ENCODE measurements at places on chromosomes 1 and 21.

- no peak for DNase-seq
Measured at GRCh38 chr1:6599141-6599975, 3.3 kb downstream of the KLHL21 start.

- DNase-seq = no peak
Measured at GRCh38 chr21:45940621-45941337, 40.8 kb upstream of the COL6A1 start.

DNA sequence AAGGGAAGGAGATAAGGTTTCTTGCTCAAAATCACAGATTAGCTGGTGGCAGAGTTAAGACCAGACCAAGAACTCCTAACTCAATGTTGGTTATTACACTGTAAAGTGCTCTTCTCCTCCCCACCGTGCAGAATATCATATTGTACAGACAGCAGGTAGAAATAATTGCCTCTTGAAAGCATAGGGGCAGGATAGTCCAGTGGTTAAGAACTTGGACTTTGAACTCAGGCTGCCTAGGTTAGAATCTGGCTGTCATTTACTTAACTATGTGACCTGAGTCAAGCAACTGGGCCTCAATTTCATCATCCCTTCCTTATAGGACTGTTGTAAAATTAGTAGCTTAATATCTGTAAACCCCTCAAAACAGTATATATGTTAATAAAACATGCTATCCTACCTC lies 114.9 kb upstream of the HIVEP3 start:
- no peak for DNase-seq

- DNase-seq = no peak
Measured at GRCh38 chr1:170030212-170030611, 44.3 kb downstream of the KIFAP3 start.

- DNase-seq = peak; percentile 26
Measured at GRCh38 chr1:40316595-40317393, at the start of gene COL9A2. Gene COL9A2 (minus strand): TSS chr1:40317286. CDS start chr1:40317197, 89 bp downstream.

DNA sequence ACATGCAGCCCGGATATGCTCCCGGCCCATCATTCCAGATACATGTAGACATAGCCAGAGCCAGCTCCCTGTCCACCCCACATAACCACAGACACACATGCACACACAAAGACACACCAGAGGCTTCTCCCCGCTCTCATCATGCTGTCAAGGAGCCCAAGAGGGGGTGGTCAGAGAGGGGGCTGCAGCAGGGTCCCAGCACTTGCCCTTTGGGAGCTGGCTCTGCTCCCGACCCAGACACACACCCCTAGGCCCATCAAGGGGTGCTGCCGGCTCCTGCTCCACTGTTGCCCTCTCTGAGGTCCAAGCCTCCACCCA lies 2.6 kb downstream of the PTAFR start:
- no peak for DNase-seq

DNA sequence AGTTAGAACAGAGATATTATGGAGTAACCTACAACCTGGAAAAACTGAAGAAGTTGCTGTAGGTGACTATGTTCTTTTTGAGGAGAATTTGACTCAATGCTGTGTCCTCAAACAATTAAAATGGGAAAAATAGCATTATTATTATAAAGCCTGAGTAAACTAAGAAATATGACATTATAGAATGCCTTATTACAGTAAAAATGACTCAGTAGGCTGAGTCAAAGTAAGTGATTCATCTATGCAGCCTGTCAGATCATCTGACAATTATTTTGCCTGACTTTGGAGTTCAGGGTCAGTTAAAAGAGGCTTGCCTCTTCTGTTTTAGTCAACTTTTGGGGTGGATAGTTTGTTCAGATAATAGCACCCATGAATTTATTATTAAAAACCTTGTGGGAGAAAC lies 150.8 kb upstream of the PTGFR start:
- DNase-seq = peak; percentile 15

DNA sequence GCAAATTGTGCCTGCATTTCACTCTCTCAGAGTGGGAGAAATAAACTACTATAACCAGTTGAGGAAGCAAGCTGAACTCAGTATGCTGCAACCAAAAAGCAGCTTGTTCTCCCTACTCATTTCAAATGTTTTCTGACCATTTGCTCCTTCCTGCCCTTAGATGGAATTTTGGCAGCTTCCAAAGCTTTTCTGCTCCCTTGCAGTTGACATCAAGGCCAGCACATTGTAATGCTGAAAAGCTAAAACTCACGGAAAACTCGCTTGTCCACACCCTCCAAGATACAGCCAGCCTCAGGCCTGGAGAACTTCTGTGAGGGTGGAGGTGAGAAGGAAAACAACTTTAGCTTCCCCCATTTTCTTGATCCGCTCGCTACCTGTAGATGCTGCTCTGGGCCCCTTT lies 5.0 kb upstream of the CHML start:
- DNase-seq = no peak

- DNase-seq = no peak
Measured at GRCh38 chr1:37476087-37476452, 1.7 kb downstream of the ZC3H12A start.
